ENCODE measurements at places on chromosomes 16 and 17. TPM values are rescaled to one million over a fixed set of nuclear protein-coding genes. Genes with fewer than 3 reads are reported as not detected.

The PROCA1 gene
- total RNA-seq: 1.4 TPM

DNA sequence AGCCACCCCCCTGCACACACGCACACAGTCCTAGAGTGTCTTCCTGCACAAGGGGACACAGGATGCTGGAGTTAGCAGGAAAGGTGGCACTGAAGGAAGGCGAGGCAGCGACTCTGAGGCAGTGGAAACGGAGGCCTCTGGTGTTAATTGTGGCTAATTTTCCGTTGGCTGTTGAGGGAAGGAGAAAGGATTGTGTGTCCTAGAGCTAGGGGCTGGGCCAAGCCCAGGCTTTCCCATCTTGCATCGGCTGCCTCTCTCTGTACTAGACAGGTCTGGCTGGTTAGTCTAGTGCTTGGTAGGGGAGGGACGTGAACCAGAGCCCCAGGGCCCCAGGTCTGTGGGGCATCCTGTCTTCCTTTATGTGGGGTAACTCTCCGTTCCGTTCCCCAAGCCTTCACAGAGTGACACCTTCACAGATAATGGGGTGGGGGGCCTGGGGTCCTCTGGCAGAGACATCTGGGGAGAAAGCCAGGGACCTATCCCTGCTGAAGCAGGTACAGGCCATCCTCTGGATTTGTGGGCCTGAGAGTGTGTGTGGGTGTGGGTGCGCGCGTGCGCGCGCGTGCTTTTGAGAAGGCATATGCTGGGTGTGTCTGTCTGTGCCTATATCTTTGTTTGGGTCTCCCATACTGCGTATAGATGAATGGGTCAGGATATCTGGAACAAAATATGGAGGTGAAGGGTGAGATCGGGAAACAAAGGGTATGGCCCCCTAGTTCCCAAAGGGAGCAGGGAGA lies at the start of gene CHD3:
Gene CHD3, plus strand, starts transcription at position 606 of the 737 bp plus-strand sequence. CDS start 212 bp downstream, outside the sequence.
- peak within 1 kb of the TSS; percentile 94 for H3K4me3 ChIP-seq
- peak within 1 kb of the TSS; percentile 93 for H3K27ac ChIP-seq
- no peaks in the 10 kb centered on the region for H3K27me3 ChIP-seq
- peaks cover 31% of the 10 kb centered on the region for H3K36me3 ChIP-seq

DNA sequence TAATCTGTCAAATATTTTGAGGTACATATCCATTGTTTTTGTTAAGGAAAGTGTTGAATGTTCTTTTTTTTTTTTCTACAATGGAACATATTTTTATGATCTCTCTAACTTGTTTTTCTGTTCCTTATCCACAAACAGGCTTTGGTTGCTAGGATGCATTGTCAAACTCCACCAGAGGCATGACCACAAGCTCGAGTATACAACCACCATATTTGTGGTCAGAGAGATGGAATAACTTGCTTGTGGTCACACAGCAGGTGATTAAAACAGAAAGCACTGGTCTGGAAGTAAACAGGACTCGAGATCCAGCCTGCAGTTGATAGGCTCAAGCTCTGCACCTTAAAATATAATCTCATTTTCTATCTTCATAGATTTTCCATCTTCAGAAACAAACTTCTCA lies 105.8 kb upstream of the ADAMTS18 start:
- no peaks in the 10 kb centered on the region for H3K4me1 ChIP-seq
- H3K4me3 ChIP-seq: no peak overlapping the region
- H3K27me3 ChIP-seq: no peaks in the 10 kb centered on the region
- no peaks in the 10 kb centered on the region for H3K36me3 ChIP-seq

DNA sequence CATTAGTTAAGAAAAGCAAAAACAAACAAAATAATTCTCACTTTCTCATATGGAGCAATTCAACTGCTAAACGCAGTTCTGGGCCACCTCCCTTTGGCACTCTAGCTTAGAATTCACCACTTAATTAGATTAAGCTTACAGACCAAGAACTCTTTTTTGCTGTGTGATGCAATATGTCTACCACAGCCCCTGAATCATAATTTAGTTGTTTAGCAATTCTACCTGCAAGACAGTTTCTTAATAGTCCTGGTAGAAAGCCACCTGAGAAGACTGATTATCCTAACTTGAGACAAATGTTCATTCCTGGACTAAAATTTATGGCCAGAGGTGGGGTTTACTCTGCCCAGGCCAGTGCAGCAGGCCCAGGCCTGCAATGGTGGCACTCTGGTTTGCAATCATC lies 205.9 kb downstream of the HS3ST3A1 start:
- no peak for DNase-seq
- no peaks in the 10 kb centered on the region for H3K36me3 ChIP-seq
- H3K4me3 ChIP-seq: no peak overlapping the region
- H3K27me3 ChIP-seq: no peaks in the 10 kb centered on the region
- H3K27ac ChIP-seq: no peak overlapping the region

DNA sequence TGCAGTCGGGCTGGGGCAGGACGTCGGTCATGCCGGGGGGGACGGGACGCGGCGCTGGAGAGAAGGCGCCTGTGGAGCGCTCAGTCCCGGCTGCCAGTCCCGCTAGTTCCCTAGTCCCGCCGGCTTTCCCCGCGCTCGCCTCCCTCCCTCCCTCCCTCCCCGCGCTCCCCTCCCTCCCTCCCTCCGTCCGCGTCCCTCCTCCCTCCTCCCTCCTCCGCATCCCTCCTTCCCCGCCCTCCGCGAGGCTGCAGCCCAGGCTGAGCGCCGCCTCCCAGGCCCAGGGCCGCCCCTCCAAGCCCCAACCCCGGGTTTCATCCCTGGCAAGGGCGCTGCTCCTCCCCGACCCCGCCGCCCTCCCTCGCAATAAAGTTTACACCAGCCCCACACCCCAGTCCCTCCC lies 34.8 kb downstream of the TIMM22 start:
- H3K4me1 ChIP-seq: no peaks in the 10 kb centered on the region
- H3K27me3 ChIP-seq: no peaks in the 10 kb centered on the region
- no peaks in the 10 kb centered on the region for H3K36me3 ChIP-seq

GRCh38 chr16:66840883-66841282 lies 3.3 kb upstream of the CA7 start:
- H3K4me1 ChIP-seq: peaks cover 16% of the 10 kb centered on the region
- H3K27me3 ChIP-seq: peaks cover 20% of the 10 kb centered on the region
- no peak for DNase-seq
- no peaks in the 10 kb centered on the region for H3K36me3 ChIP-seq
- no peak overlapping the region for H3K4me3 ChIP-seq

- peak overlapping the region; percentile 93 for H3K4me3 ChIP-seq
- DNase-seq: no peak
- H3K27me3 ChIP-seq: no peaks in the 10 kb centered on the region
- H3K36me3 ChIP-seq: no peaks in the 10 kb centered on the region
Measured at GRCh38 chr17:18315562-18315922, 449 bp downstream of the SMCR8 start.

DNA sequence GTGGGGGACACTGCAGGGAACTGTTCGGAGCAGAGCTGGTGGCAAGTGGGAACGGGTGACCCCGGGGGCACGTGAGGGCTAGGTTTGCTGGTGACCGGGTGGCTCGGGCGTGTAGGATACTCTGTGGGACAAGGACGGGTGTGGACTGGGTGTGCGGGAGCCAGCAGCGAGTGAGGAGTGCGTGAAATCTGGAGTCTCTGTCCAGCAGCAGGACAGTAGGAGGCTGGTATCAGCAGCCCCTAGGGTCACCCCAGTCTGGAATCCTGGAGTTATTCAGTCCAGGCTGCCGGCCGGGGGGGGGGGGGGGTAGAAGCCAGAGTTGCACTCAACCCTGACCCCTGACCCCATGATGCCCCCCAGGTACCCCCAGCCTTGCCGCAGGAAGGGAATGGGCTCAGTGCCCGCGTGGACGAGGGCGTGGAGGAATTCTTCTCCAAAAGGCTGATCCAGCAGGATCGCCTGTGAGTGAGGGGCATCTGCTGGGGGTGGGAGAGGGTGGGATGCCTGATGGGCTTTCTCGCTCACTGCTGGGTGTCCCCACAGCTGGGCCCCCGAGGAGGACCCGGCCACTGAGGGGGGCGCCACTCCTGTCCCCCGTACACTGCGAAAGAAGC lies 6.2 kb downstream of the ACD start:
- no peak overlapping the region for H3K4me3 ChIP-seq
- H3K36me3 ChIP-seq: peaks cover 17% of the 10 kb centered on the region
- H3K27me3 ChIP-seq: peaks cover 29% of the 10 kb centered on the region

- H3K27ac ChIP-seq: no peak overlapping the region
- H3K4me1 ChIP-seq: peaks cover 20% of the 10 kb centered on the region
- H3K4me3 ChIP-seq: no peak overlapping the region
- DNase-seq: peak; percentile 62
Measured at GRCh38 chr16:13793841-13794409, 126.0 kb upstream of the ERCC4 start.

The ITFG1 gene
- total RNA-seq: 36.0 TPM

DNA sequence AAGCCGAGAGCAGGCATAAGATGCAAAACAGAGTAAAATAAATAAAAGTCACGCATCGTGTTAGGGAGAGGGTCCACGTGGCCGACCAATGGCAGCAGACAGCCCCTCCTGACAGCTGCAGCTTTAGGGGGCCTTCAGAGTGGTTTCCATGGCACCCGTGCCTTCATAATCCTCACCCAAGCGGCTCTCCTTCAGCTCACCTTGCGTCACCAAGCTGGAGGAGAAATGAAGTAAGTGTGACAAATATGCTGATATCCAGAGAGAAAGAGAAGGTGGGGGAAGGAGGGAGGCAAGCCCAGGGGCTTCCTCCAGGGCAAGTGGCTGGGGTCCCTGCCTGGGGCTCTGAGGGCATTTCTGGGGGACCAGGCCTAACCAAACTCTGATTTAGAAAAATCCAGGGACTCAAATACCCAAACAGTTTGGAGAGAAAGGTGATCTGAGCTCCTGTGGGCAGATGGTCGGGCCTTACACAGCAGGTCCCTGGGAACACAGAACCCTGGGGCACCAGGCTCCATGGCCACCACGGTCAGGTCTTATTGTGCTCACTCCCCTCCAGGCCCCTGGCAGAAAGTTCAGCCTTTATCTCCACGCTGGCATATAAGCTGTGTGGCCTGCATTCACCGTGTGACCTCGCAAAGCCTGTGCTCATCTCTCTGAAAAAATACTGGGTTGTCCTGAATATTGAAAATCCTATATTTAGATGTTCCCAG lies 80.7 kb upstream of the TNRC6C start:
- no peak overlapping the region for H3K27ac ChIP-seq
- no peaks in the 10 kb centered on the region for H3K27me3 ChIP-seq
- H3K4me1 ChIP-seq: no peaks in the 10 kb centered on the region
- no peak overlapping the region for H3K4me3 ChIP-seq
- H3K36me3 ChIP-seq: no peaks in the 10 kb centered on the region

The CCDC144A gene
- 3.9 TPM for total RNA-seq

DNA sequence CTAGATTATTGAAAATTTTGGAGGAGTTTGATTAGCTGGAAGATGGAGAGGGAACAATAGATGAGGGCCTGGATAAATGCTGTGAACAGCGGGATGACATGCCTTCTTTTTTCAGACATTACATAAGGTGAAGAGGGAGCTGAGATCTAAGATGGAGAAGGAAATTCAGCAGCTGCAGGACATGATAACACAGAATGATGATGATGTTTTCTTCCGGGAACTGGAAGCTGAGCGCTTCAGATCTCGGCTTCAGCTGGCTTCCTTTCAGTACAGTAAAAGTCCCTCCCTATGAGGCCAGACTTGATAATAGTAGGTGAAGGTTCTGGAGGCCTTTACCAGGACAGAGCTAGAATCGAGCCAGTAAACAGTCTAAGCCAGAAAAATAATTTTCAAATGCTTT lies 30.7 kb downstream of the CEP95 start:
- no peaks in the 10 kb centered on the region for H3K4me1 ChIP-seq
- DNase-seq: no peak
- H3K27me3 ChIP-seq: no peaks in the 10 kb centered on the region

The SLC7A6OS gene
- 10.3 TPM for total RNA-seq

DNA sequence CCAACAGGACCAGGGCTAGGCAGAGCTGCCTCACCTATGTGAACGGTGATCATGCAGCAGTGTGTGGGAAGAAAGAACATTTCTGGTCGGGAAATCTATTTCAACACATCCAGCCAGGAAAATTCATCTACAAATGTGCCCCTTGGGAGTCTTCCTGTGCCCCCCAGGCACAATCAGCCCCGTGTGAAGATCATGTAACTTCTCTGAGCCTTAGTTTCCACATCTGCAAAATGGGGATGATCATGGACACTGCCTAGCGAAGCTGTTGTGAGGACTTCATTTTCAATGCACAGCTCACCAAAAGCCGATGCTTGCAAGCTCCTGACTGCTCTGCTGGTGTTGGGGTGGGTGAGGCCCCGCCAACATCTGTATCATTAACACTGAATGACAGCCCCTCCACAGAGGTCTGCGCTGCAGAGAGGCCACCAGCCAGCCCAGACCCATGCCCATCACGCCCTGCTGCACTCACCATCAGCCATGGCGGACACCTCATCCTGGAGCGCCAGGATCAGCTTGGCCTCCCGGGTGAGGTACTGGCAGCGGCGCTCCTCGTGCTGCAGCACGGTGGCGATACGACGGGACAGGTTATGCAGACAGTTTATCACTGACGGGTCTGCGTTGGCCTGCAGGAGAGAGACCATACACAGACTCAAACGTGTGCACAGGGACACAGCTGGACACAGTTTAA lies 26.2 kb downstream of the NPRL3 start:
- peaks cover 8% of the 10 kb centered on the region for H3K4me1 ChIP-seq
- no peak overlapping the region for H3K4me3 ChIP-seq
- DNase-seq: no peak
- H3K27ac ChIP-seq: no peak overlapping the region

- H3K36me3 ChIP-seq: no peaks in the 10 kb centered on the region
- H3K4me1 ChIP-seq: no peaks in the 10 kb centered on the region
- DNase-seq: no peak
- no peaks in the 10 kb centered on the region for H3K27me3 ChIP-seq
Measured at GRCh38 chr17:69066482-69066881, 5.8 kb upstream of the ABCA9 start.

DNA sequence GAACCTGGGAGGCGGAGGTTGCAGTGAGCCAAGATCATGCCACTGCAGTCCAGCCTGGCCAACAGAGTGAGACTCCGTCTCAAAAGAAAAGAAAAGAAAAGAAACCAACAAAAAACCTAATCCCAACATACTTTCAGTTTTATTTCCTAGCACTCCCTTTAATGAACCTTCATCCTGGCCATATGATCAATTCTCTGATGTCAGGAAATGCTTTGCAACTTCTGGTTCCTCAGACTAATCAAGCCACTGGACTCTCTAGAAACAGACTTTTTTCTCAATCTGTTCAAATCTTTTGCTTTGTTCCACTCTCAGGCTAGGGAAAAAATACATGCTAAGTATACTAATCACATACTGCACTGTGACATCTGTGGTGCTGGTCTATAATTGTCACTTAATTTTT lies 13.4 kb upstream of the PSMC3IP start:
- H3K36me3 ChIP-seq: peaks cover 42% of the 10 kb centered on the region
- H3K4me3 ChIP-seq: no peak overlapping the region
- DNase-seq: no peak

GRCh38 chr17:35022536-35023063 lies 40.9 kb downstream of the RFFL start:
- peaks cover 7% of the 10 kb centered on the region for H3K36me3 ChIP-seq
- DNase-seq: peak; percentile 93
- H3K4me3 ChIP-seq: no peak overlapping the region
- H3K27ac ChIP-seq: peak overlapping the region; percentile 76
- peaks cover 45% of the 10 kb centered on the region for H3K4me1 ChIP-seq

The MAF gene
- 34.2 TPM for total RNA-seq

GRCh38 chr16:21663889-21664647 lies at the start of gene OTOA:
Gene OTOA, plus strand, starts transcription at chr16:21663968. Its CDS starts 14,547 bp downstream, at chr16:21678515.
- peak within 1 kb of the TSS; percentile 41 for H3K4me3 ChIP-seq
- peaks cover 11% of the 10 kb centered on the region for H3K4me1 ChIP-seq
- H3K27ac ChIP-seq: no peak within 1 kb of the TSS

GRCh38 chr16:48173889-48174288 lies 18.1 kb upstream of the ABCC12 start:
- no peak overlapping the region for H3K4me3 ChIP-seq
- no peaks in the 10 kb centered on the region for H3K27me3 ChIP-seq
- no peaks in the 10 kb centered on the region for H3K4me1 ChIP-seq
- no peak for DNase-seq
- H3K36me3 ChIP-seq: no peaks in the 10 kb centered on the region

The HOXB1 gene
- total RNA-seq: not detected

All from sigmoid colon (tissue), 7 donors.